ENCODE measurements at places on chromosomes 7 and 10. TPM values are rescaled to one million over a fixed set of nuclear protein-coding genes. Genes with fewer than 3 reads are reported as not detected.

GRCh38 chr10:28343987-28344895 lies 41.4 kb upstream of the MPP7 start:
- no peak overlapping the region for H3K4me3 ChIP-seq
- H3K36me3 ChIP-seq = no peaks in the 10 kb centered on the region
- H3K27me3 ChIP-seq = no peaks in the 10 kb centered on the region
- H3K27ac ChIP-seq = no peak overlapping the region
- no peaks in the 10 kb centered on the region for H3K4me1 ChIP-seq

DNA sequence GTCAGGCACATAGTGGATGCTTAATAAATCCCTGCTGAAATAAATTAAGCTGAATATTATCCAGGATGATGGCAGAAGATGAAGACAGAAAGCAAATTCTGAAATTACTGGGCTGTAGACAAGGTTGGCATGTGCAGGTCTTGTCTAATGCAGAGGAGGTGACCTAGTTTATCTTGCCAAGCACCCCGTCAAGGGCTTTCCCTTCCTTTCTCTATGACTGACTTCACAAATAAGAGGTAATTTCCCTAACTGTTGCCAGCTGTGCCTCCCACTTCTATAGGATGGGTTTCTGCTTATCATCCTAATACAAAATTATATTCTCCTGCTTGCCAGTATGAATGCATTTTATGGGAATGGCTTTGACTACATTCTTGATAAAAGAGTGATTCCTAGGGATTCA lies 38.0 kb downstream of the LHFPL3 start:
- H3K27ac ChIP-seq = no peak overlapping the region
- no peaks in the 10 kb centered on the region for H3K4me1 ChIP-seq
- H3K36me3 ChIP-seq = no peaks in the 10 kb centered on the region
- H3K27me3 ChIP-seq = no peaks in the 10 kb centered on the region
- H3K4me3 ChIP-seq = no peak overlapping the region

TMEM140 gene
- total RNA-seq = 29.7 TPM

ADAMTS14 gene
- total RNA-seq = 1.8 TPM

DNA sequence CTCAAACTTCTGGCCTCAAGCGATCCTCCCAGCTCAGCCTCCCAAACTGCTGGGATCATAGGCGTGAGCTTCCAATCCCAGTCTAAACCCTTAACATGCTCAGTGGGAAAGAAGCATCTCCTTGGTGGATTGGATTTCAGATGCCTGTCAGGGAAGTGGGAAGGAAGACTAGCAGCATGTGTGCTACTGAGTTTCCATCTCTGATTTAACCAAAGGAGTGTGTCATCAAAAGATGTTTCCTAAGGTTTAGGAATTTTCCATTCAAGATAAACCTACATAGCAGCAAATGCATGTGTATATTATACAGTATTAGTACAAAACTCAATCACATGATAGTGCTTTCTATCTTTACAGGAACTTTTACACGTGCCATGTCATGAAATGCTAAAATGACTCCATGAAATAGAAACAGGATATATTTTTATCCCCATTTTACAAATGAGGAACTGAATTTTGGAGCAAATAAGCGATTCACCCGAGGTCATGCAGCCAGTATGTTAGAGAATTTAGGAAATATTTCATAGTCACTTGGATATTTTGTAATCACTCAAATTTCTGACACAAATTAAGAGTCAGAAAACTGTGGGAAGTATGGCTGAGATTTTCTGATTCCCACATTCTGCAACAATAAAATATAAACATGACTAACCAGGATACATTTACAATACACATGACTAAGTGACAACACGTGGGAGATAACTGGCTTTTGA lies 11.4 kb upstream of the TMEM26 start:
- H3K4me1 ChIP-seq = peaks cover 8% of the 10 kb centered on the region
- peak; percentile 81 for DNase-seq
- no peaks in the 10 kb centered on the region for H3K36me3 ChIP-seq

DNA sequence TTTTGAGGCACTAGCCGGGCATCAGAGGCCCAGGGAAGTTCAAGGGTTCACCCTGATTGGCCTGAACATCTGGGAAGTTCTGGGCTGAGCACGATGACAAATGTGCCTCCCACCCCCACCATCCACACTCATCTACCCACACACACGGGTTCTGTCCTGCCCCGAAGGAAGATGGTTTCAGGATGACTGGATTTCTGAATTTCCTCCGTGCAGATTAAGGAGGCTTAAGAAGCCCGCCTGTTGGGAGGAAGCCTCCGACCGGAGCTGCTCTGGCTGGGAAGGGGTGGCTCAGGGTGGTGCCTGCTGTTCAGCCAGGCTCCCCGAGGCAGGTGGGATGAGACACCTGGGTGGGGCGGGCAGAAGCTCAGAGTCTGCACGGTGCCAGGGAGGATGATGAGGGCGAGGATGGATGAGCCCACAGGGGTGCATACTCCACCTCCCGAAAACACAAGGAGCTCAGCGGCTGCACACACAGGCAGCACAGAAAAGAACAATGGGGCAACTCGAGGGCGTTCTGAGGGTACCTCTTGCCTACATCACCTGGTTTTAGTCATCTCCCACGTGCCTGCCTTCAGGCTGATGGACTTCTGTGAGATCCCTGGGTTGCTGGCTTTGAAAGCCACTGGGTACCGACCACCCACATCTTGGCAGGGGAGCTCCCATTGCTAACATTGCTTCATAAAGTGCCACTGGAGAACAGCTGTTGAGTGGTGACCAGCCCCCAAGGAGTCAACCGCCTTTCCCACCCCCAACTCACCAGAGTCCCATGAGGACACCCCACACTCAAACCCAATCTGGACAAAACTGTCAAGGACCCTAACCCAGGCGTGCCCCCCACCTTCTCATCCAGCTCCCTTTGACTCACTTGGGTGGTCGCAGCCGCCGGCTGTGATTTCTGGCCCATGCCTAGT lies 41.2 kb downstream of the CALML3 start:
- DNase-seq = peak; percentile 82
- no peaks in the 10 kb centered on the region for H3K27me3 ChIP-seq
- peaks cover 7% of the 10 kb centered on the region for H3K4me1 ChIP-seq
- no peaks in the 10 kb centered on the region for H3K36me3 ChIP-seq
- H3K27ac ChIP-seq = no peak overlapping the region
- no peak overlapping the region for H3K4me3 ChIP-seq

- peak; percentile 21 for DNase-seq
- no peak overlapping the region for H3K4me3 ChIP-seq
- peak overlapping the region; percentile 82 for H3K27ac ChIP-seq
These were observed 142.6 kb upstream of the CAV2 start for GRCh38 chr7:116356979-116357378.

DNA sequence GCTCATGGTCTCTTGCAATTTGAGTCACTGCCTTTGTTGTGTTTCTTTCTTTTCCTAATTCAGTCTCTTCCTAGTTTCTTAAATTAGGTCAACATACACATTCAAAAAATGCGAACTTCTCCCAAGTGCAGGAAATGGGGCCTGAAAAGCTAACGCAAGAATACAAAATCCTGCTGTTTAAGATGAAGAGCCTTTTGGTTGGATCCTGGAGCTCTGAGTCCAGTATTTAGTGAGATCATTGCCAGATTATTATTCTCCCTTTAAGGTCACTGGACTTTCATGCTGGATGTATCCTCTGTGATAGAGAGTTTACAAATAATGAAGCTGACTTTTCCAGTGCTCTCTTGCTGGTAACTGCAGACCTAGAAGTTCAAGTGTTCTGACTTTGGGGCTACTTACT lies 401.9 kb upstream of the MKI67 start:
- H3K27me3 ChIP-seq = no peaks in the 10 kb centered on the region
- no peak overlapping the region for H3K27ac ChIP-seq
- no peak overlapping the region for H3K4me3 ChIP-seq
- H3K36me3 ChIP-seq = no peaks in the 10 kb centered on the region
- H3K4me1 ChIP-seq = no peaks in the 10 kb centered on the region
- DNase-seq = no peak

ARHGAP22 gene
- 21.3 TPM for total RNA-seq

RTKN2 gene
- total RNA-seq = 0.51 TPM

ARHGEF5 gene
- 3.9 TPM for total RNA-seq

GRCh38 chr7:36599645-36600313 lies 124.5 kb downstream of the AOAH start:
- DNase-seq = no peak
- no peaks in the 10 kb centered on the region for H3K27me3 ChIP-seq
- no peaks in the 10 kb centered on the region for H3K36me3 ChIP-seq
- H3K27ac ChIP-seq = no peak overlapping the region

- peaks cover 2% of the 10 kb centered on the region for H3K4me1 ChIP-seq
- no peak for DNase-seq
- no peak overlapping the region for H3K27ac ChIP-seq
These were observed 1091.2 kb downstream of the KCNMA1 start for GRCh38 chr10:76546411-76546810.

- no peak overlapping the region for H3K4me3 ChIP-seq
- no peaks in the 10 kb centered on the region for H3K27me3 ChIP-seq
- DNase-seq = no peak
- H3K36me3 ChIP-seq = no peaks in the 10 kb centered on the region
- H3K4me1 ChIP-seq = no peaks in the 10 kb centered on the region
These were observed 59.7 kb downstream of the PHYHIPL start for GRCh38 chr10:59236064-59236697.

- H3K4me3 ChIP-seq = no peak overlapping the region
- DNase-seq = peak; percentile 42
- no peaks in the 10 kb centered on the region for H3K27me3 ChIP-seq
- no peaks in the 10 kb centered on the region for H3K36me3 ChIP-seq
- H3K27ac ChIP-seq = no peak overlapping the region
These were observed 9.1 kb downstream of the MDFIC start for GRCh38 chr7:114930829-114931655.

DNA sequence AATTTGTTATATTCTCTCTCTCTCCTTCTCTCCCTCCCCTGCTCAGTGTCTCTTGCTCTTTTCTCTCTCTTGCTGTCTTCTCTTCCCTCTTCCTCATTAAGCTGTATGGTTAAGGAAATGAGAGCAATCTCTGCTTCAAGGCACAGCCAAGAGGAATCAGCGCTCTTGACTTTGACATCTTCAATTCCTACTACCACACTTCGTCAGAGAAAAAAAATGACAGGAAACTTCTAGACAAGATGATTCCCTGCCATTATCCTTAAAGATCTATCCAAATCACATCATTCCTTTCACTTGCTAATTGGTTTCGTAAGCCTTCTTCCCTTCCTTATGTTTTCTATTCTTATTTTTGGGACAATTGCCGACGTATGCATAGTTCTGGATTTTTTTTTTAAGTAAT lies 425.0 kb downstream of the KCNMA1 start:
- no peaks in the 10 kb centered on the region for H3K36me3 ChIP-seq
- H3K4me1 ChIP-seq = no peaks in the 10 kb centered on the region
- no peak for DNase-seq
- no peak overlapping the region for H3K27ac ChIP-seq
- H3K27me3 ChIP-seq = no peaks in the 10 kb centered on the region

GRCh38 chr10:14523286-14523685 lies 192.6 kb upstream of the FRMD4A start:
- no peak overlapping the region for H3K4me3 ChIP-seq
- H3K27me3 ChIP-seq = no peaks in the 10 kb centered on the region
- no peaks in the 10 kb centered on the region for H3K4me1 ChIP-seq
- H3K27ac ChIP-seq = no peak overlapping the region
- H3K36me3 ChIP-seq = no peaks in the 10 kb centered on the region
- DNase-seq = no peak

MYO1G gene
- total RNA-seq = under 0.01 TPM

CPVL gene
- 0.51 TPM for total RNA-seq

CYP26C1 gene
- total RNA-seq = under 0.01 TPM

DNA sequence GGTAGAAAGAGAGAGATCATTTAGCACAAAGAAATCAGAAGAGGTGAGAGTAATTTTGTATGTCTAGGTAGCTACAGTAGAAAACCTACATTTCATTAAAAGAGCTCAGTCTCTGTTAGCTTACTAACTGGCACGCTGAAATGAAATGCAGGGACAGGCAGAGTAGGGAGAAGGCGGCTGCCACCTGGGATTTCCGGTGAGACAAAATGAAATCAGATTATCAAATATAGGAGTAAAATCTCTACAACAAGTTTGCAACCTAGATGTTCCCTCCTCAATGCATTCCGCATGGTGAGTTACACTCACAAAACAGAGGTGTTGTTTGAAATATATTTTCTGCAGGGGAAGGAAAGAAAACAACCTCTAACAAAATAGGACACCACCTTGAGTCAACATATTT lies 55.9 kb downstream of the VOPP1 start:
- no peak overlapping the region for H3K4me3 ChIP-seq
- no peaks in the 10 kb centered on the region for H3K4me1 ChIP-seq
- H3K27ac ChIP-seq = no peak overlapping the region
- peaks cover 7% of the 10 kb centered on the region for H3K36me3 ChIP-seq

DNA sequence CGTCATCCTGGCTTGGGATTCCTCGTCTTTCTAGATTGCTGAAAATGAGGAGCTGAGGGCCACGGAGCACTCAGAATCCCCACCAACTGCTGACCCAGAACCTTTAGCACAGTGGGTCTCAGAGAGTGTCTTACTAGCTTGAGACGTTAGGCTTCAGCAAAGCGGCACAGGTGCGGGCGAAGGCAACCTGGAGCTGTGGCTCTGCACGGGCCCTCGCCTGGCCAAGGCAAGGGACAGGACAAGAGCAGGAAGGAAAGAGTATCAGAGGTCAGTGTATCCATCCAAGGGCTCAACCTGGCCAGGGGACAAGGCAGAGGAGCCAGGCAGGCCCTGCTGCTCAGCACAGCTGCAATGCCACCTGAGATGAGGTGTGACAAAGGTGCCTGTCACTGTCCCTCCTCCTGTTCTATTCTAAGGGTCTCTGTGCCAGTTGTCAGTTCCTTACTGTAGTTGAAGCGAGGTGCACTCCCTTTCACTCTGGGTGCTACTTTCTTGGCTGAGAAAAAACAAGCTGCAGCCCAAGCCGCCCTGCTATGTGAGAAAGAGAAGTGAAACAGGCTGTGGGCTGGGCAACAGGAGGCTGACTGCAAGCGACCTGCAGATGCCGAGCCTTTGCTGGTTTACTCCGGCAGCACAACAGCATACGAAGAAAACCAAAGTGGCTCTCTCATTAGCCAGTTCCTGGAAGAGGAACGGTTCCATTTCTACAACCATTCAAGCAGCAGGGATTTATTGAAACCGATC lies 33.3 kb upstream of the KDM7A start:
- H3K4me1 ChIP-seq = no peaks in the 10 kb centered on the region
- H3K4me3 ChIP-seq = no peak overlapping the region
- no peak for DNase-seq
- H3K36me3 ChIP-seq = no peaks in the 10 kb centered on the region

WNT8B gene
- total RNA-seq = not detected

DNA sequence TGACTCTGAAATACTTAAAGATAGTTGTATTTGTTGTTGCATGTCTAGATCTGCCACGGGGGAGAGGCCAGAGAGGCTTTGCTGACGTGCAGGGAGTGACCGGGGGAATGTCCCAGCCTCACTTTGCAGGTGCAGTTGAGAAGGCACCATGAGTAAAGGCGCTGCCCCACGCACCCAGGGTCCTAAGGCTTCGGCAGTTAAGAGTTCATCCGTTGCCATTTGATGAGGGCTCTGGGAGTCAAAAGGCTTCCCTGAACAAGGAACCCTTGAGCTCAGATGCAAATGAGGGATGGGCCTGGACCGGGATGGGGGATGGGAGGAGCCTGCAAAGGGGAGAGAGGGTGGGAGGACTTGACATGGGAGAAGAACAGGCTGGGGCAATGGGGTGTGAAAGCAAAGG lies 20.4 kb downstream of the PPP2R2D start:
- no peaks in the 10 kb centered on the region for H3K36me3 ChIP-seq
- H3K4me3 ChIP-seq = no peak overlapping the region
- H3K27ac ChIP-seq = no peak overlapping the region

- H3K4me1 ChIP-seq = peaks cover 9% of the 10 kb centered on the region
- no peaks in the 10 kb centered on the region for H3K36me3 ChIP-seq
- no peak for DNase-seq
- H3K4me3 ChIP-seq = no peak overlapping the region
These were observed 1.5 kb downstream of the CRPPA start for GRCh38 chr7:16419859-16420258.

PPP1R17 gene
- total RNA-seq = not detected

Measured in fibroblast of lung (primary cell).